T-cell (primary cell): ENCODE measurements at places on chromosomes 7 and 10. TPM values are rescaled to one million over a fixed set of nuclear protein-coding genes. Genes with fewer than 3 reads are reported as not detected.

GRCh38 chr10:24992512-24993133, 23.3 kb downstream of the ENKUR start:
- DNase-seq = no peak

GRCh38 chr7:46369933-46370654, 449.0 kb upstream of the IGFBP3 start:
- DNase-seq = no peak

DNA sequence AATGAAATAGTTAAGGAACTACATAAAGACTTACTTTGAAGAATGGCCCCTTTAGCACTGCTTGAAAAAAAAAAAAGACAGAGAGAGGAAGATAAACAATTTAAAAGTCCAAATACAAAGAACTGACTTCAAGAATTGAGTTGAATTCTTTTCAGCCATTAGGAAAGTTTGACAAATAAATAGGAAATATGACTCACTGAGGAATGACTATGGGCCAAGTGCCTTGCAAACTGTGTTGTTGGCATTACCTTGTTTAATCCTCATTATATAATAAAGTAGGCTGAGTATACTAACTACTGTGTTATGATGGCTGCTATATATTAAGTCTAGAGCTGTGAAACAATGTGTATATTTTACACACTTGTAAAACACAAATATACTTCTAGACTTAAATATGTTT, 151.1 kb downstream of the ELMO1 start:
- no peak for DNase-seq

DNA sequence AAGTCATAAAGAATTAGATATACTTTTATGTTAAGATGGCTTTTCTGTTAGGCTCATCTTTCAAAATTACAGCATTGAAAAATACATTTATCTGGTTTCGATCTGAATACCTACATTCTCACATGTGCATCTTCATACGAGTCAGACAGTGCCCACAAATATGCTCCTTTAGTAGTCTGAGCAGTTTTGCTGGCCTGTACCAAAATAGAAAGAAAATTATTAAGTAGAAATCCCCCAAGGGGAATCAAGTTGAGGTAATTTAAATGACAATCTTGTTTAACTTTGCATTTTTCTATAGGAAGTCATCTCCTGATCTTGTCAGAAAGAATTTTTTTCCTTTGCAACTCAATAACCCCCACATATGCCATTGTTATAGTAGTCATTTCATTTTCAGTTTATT, 287.4 kb upstream of the SEMA3D start:
- DNase-seq = no peak

- no peak for DNase-seq
These were observed 570.9 kb downstream of the INHBA start for GRCh38 chr7:41131956-41132355.

GRCh38 chr7:101814081-101814990, 3.1 kb upstream of the CUX1 start:
- DNase-seq = peak; percentile 40

DNA sequence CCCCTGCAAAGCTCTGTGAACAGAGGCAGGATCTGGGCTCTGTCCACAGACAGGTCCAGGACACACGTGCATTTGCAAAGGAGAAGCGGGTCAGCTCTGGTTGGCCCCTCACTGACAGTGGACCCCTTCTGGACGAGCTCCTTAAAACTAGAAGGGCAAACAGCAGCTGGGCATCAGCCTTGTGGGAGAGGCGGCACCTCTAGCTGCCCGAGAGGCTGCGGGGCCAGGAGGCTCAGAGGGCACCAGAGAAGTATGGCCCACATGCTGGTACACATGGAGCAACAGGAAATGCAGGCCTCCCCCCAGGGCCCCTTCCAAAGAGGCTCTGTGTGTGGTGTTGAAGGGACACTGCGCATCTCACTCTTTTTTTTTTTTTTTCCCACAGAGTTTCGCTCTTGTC, 233.0 kb upstream of the TCERG1L start:
- DNase-seq = no peak

GRCh38 chr7:69654849-69655707, 56.8 kb downstream of the AUTS2 start:
- no peak for DNase-seq

DNA sequence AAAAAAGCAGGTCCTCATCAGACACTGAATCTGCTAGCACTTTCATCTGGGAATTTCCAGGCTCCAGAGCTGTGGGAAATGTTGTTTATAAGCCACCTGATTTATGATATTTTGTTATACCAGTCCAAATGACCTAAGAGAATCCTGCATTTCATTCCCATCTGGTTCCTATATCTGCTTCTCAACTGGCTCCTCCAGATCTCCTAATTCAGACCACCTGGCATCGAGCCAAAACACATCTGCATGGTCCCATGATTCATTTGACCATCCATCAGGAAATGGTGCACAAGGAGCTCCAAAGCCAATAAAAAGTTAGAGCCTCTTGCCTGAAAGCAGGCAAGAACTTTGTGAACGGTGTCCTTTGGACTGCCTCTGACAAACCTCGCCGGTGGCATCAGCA, 108.9 kb downstream of the IPMK start:
- DNase-seq = no peak

The TEX47 gene
- total RNA-seq = not detected

The ZNF786 gene
- total RNA-seq = 6.2 TPM

The PTPRZ1 gene
- total RNA-seq = 0.23 TPM

The PDE1C gene
- not detected for total RNA-seq
